ENCODE measurements at places on chromosomes 16 and 17.

GRCh38 chr17:55265311-55266021 is 706 bp downstream of the HLF start:
- DNase-seq, result peak; percentile 34

- DNase-seq, result no peak
Observed at GRCh38 chr17:301681-302299, 50.8 kb downstream of the RPH3AL start.

DNA sequence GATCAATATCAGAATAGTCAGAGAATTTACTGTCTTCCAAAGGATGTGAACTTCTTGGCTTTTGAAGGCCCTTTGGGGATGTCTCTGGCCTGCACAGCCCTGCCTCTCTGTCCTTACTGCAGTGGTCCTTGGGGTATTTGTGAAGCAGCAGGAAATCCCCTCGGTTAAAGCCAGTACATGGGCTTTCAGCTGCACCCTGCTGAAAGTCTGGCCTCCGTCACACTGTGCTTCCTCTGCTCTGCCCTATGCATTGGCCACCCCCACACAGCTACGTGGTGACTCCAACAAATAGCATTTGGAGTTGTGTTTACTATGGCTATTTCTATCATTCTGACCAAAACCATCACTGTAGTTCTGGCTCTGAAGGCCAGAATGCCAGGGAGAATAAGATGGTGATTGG is 21.2 kb downstream of the SYCE1L start:
- DNase-seq, result no peak

DNA sequence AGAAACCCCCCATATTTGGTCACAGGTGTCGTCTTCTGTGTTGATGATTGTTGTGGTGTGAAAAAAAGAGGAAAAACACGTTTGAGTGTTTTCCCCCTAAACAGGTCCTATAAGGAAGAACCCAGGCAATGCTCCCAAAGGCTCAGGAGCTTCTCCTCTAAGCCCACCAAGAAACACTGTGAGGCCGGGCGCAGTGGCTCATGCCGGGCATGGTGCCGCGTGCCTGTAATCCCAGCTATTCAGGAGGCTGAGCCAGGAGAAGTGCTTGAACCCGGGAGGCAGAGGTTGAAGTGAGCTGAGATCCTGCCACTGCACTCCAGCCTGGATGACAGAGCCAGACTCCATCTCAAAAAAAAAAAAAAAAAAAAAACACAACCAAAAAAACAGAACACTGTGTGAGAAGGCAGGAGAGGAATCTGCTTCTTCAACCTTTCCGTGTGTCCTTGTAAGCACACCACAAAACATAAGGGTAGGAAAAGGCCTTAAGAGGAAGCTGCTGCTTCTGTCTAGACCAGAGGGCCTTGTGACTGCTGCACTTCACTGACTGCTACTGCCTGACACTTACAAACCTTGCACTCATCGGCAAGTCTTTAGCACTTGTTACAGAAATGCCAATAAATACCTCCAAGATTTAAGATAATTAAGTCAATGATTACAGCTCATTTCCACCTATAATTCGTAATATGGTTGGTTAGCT is 9.3 kb downstream of the JPT1 start:
- no peak for DNase-seq

GRCh38 chr17:79667121-79667715 is 56.4 kb upstream of the RBFOX3 start:
- no peak for DNase-seq

DNA sequence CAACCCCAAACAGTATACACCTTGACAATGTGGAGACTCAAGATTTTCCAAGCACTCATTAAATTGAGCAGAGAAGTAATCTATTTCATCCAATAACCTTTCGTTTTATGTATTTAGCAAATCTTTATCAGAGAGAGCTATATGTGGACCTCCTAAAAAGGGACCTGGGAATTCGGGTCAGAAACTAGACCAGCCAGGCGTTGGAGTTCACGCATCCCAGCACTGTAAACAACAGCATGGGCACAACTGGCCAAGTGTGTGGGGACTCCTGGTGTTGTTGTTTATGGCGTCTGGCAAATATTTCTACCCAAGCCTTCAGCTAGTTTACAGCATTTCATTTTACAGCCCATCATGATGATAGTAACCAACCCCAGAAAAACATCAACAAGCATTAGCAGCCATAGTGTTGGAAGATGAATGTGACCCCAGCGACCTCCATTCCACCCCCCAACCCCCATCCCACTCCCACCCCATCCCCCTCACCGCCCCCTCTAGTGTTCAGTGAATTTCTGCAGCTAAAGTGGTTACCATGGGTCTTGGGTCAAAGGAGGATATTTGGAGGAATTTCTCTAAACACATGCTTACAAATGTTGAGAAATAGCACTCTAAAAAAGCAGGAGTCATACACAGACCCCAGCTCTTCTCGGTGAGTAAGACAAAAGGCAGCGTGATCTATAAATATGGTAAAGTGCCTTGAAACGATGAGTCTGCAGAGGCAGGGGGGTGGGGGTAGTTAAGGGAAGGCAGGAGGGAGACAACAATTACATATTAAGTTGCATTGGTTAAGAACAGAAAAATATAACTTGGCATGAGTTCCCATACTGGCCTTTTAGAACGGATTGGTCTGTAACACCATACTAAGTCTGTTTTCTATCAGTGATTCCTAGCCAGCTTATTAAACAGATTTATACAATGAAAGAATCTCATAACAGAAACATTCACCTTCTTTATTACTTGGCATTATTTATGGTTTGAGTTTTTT is 91.4 kb upstream of the TBX2 start:
- no peak for DNase-seq

GRCh38 chr17:2233441-2233947 is 70.1 kb downstream of the SMG6 start:
- DNase-seq, result no peak

DNA sequence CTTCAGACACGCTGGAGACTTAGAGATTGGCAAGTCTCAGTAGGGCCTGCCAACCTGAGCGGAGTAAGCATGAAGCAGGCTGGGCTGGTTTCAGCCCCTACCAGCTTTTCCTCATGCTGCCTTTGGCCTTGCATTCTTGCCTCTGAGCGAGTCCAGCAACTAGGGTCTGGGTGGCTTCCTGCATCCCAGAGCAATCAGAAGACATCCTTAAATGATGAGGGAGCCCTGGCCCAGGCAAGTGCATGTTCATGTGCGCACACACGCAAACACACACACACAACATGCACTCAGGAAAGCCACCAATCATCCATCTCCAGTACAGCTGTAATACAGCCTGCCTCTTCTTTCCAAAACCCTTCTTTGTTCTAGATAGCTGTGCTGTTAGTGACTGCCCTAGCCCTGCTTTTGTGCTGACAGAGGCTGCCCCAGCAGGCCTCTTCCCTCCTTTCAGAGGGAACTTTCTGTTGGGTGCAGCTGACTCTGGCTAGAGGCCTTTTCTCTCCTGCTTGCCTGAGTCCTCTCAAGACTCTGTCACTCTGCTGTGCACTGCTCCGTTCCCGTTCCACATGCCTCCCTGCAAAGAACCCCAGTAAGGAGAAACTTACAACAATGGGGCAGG is 30.7 kb upstream of the TBX2 start:
- DNase-seq, result no peak

- DNase-seq, result no peak
Observed at GRCh38 chr17:62892870-62893338, 73.1 kb upstream of the TANC2 start.

GRCh38 chr17:81734405-81735263 is 22.6 kb downstream of the SLC25A10 start:
- no peak for DNase-seq

DNA sequence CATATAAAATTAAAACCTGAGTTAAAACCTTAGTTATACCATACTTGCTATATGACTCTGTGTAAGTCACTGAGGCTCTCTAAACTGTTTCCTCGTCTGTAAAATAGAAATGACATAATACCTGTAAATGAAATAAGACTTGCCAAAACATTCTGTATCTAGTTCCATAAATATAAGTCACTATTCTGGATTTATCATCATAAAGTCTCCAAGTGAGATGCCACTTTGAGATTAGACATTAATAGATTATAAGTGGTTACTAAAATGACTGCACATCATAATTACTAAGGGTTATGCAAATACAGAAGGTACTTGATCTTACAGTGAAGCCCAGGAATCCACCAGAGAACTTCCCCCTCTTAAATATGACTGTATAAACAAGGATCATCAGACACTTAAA is 12.0 kb upstream of the BRIP1 start:
- DNase-seq, result no peak

GRCh38 chr16:12678983-12679382 is 124.7 kb downstream of the CPPED1 start:
- DNase-seq, result no peak

DNA sequence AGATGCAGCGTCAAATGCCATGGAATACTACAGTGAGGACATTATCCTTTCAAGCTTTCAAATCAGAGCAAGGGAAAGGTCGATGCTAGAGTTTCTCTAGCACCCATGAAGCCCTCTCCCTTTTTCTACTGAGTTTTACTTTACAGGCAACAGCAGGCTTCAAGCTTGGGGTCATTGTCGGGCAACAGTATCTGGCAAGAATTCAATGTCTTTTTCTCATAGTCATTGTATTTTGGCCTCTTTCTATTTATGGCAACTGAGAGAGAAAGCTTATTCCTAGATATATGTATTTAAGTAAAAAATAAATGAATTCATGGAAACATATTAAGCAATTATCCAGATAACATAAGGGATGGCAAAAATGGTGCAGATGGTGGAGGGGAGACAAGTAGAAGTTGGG is 364 bp upstream of the CETP start:
- no peak for DNase-seq

DNA sequence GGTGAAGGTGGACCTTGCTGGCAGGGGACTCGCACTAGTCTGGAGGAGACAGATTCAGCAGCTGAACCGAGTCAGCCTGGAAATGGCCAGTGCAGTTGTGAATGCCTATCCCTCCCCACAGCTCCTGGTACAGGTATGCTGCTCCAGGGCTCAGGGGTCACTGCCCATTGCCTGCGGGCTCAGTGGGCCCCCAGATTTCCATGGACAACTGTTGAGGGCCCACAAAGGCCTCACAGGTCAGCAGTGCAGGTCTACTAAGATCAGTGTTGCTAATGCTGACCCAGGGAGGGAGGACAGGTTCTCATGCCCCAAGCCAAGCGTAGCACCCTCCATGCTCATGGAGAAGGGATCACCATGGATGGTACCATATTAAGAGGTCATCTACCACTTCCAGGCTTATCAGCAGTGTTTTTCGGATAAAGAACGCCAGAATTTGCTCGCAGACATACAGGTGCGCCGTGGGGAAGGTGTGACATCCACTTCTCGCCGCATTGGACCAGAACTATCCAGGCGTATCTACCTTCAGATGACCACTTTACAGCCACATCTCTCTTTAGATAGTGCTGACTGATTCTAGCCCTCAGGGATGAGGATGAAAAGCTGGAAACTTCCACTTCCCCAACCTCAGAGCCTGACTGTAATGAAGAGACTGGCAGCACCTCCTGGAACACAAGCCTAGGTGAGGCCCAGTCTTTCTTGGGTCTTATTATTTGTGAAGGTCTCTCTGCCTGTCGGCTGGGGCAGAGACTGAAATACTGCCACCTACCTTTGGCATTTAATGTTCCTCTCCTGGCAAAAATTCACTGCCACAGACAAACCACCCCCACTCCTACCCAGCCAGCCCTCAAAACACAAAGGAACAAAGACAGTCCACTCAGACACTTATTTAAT is 7.6 kb downstream of the EME1 start:
- DNase-seq, result no peak

GRCh38 chr17:28896884-28897768 is at the start of gene FLOT2:
Gene FLOT2, minus strand, starts transcription at chr17:28897733. Its CDS starts 159 bp downstream, at chr17:28897574.
- peak; percentile 53 for DNase-seq

- DNase-seq, result peak; percentile 79
Observed at GRCh38 chr17:40177275-40177874, at the start of gene RAPGEFL1. Gene RAPGEFL1, plus strand, starts transcription at chr17:40177470. Its CDS starts 392 bp downstream, at chr17:40177862.

DNA sequence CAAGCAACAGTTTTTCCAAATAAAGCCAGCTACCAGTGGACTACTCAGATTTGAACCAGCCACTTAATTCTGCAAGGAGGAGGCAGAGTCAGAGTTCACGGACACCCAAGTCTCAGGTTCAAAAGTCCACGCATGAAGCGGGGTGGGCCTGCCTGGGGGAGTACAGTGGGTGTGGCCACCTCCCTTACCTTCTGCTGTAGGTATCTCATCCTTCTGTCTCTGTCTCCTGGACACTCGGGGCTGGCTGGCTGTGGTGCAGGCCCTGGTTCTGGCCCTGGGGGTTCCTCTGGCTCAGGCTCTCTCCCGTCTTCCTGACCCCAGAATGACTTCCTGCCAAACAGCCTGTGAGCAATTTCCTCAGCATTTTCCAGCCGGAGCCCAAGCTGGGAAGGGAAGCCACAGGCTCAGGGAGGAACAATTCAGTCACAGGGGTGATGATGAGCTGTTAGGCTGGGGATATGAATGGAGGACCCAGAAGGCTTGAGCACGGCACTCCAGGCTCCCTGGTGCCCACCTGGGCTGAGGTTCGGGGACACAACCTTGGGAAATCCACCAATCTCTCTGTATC is 101.9 kb downstream of the LITAF start:
- no peak for DNase-seq

DNA sequence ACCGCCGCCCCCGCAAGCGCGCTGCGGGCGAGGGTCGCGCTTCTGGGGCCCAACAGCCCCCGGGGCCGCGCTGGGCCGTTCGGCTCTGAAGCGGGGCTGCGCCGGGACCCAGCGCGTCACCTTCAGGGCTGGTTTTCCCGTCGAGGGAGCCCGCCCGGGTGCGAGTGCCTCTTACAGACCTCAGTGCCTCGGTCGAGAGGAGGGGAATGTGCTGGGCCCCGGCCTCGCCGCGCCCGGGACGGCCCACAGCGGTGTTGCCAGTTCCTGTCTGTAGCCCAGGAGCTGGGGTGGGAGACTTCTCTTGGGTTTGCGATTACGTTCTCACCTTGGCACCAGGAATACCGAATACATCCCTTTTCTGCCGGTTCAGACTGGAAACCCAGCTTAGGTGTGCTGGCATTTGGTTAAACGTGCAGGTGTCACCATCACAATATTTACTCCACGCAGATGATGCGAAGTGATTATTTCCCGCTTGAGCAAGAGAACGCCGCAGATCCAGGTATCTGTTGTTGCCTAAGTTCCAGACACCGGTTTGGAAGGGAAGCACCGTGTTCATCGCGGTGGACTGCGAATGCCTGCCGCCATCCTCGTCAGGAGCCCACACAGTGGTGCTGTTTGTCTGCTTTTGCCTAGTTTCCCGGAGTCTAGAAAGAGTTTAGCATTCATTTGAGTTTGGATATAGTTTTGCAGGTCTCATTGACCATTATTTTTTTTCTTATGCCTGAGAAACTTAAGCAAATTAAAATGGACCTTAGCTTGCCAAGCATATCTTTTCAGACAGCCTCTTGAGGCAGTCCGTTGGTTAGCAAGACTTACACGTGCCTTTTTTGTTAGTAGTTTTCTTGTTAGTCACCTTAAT is 914 bp downstream of the MAP1LC3B start:
- no peak for DNase-seq

Data from T-helper 17 cell (primary cell).